ENCODE measurements at places on chromosomes 4 and X.

- no peak for DNase-seq
Measured at GRCh38 chrX:62923093-62923492, 428.0 kb downstream of the SPIN4 start.

DNA sequence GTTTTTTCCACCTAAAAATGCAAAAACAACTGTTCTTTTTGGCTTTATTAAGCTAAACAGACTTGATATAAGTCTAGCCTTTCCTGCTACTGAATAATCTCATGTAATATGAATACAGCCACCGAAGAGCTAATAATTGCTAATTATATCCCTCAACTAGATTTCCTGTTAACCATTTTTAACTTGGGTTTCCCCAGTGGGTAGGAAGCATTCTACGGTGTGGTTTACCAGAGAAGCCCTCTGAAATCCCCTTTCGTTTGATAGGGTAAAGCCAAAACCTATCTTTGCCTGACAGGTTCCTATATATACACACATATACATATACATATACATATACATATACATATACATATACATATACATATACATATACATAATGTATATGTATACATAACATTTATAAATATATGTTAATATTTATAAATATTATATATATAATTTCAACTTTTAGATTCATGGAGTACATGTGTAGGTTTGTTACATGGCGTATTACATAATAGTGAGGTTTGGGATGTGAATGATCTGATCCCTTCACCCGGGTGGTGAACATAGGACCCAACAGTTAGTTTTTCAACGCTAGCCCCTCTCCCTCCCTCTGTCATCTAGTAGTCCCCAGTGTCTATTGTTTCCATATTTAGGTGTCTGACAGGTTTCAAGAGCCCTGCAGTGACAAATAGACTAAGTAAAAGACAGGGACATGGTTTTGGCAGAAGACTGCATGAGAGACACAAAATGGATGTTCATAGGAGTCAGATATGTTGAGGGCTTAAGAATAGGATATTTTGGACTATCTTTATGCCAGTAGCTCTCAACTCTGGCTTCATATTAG is 62.4 kb downstream of the ATXN3L start:
- DNase-seq: no peak

GRCh38 chr4:24235618-24236017 is 345.8 kb upstream of the PPARGC1A start:
- DNase-seq: no peak

DNA sequence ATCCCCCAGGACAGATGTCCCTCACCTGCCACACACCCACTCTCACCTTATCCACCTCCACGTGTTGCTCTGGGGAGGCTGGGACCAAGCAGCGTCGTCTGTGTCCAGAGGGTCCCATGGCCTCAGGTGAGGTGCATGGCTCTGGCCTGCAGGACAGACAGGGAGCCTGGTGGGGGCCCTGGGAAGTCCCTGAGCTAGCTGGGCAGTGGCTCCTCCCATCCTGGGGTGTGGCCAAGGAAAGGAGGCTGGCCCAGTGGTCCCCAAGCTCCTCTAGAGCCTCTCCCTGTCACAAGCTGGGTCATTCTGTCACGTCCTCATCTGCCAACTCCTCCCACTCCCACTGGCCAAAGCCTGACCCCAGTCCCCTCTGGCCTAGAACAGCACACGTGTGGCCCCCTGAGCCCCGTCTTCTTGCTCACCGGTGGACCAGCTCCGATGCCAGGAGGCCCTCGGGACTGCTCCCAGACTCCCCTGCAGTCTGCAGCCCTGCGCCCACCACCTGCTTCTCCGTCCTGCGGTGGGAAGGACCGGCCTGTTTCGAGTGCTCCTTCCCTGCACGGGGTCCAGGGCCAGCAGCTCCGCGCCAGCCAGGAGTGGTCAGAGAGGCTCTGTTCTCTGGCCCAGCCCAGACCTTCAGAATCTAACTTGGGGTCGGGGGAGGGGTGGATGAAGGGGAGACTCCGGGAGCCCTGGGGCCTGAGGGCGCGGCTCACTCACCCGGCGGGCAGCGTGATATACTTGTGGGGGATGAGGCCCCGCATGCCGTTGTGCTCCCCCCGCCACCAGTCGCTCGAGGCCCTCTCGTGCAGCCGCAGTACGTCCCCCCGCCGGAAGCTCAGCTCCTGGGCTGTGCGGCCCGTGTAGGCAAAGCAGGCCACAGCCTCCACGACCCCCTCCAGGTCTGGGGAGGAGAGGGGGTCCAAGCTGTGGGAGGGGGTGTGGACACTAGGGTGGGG is 4.8 kb downstream of the AVPR2 start:
- DNase-seq: no peak

- no peak for DNase-seq
Measured at GRCh38 chrX:148825696-148826095, 325.3 kb downstream of the AFF2 start.

DNA sequence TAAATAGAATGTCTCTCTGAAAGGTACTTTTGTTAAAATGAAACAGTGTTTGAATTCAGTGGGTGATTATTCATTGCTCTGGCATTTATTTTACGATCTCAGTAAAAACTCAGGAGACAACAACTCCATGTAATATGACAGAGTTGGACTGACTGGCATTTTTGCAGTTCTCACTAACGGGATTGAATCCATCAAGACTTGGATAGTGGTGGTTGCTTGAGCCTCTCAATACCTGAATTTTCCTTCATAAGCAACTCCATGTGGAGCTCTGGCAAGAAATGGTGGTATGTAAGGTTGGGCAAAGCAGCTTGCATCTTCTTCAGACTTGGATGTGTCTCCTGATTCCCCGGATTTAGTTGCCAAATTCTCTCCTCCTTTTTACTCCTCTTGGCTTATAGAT is 72.7 kb downstream of the FRMPD4 start:
- DNase-seq: no peak

DNA sequence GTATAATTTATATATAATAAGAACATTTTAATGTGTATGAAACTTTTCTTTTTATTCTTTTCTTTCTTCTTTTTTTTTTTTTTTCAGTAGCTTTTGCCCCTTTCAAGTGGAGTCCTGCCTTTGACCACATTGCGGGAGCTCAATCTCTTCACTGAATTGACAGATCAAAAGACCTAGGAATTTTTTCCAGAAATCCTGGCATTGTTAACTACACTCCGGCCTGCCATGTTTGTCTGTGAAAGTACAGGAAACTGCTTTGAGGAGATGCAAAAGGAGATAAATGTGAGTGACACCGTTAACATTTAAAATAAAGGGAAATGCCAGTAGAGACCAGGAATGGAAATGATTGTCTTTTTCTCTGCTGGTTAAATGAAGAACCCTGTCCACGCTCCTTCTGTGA is 159.3 kb upstream of the VCX3A start:
- no peak for DNase-seq

GRCh38 chr4:173025131-173025530 is 143.5 kb upstream of the GALNT7 start:
- DNase-seq: peak; percentile 27

DNA sequence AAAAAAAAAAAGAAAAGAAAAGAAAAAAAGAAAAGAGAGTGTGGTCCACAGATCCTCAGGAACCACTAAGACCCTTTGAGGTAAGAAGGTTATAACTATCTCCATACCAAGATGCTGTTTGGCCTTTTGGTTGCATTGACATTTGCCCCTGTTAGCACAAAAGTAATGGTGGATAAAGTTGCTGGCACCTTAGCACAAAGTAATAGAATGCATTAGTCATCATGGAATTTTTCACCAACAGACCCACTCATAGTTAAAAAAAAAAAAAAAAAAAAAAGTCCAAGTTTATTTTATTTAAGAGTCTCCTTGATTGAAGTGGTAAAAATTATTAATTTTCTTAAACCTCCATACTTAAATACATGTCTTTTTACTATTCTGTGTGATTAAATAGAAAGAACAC is 78.4 kb upstream of the RBPJ start:
- no peak for DNase-seq

DNA sequence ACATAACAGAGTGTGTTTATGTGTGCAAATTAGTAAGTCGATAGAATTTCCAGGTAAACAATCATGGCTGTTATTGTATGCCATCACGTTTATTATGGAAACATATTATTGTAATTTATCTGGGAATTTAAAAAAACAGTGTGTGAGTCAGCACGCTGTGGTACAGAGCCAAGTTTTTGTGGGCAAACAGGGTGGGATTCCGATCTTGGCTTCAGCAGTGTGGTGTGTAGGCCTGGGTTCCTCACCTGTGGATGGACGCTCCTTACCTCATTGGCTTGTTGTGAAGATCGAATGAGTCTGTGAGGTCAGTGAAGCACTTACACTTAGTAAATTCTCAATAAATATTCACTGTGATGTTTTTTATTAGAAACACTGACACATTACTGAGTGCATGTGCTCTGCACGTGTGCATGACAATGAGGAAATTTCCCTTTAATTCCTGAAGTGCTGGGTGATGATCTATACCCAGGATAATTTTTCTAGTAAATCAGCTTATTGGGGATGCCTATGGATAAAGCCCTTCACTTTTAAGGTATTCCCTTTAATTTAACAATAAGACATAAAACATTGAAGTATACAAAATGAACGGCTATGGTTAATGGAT is 36.4 kb downstream of the SLIT2 start:
- DNase-seq: no peak

GRCh38 chrX:34915463-34916225 is 27.0 kb upstream of the FAM47B start:
- DNase-seq: no peak

DNA sequence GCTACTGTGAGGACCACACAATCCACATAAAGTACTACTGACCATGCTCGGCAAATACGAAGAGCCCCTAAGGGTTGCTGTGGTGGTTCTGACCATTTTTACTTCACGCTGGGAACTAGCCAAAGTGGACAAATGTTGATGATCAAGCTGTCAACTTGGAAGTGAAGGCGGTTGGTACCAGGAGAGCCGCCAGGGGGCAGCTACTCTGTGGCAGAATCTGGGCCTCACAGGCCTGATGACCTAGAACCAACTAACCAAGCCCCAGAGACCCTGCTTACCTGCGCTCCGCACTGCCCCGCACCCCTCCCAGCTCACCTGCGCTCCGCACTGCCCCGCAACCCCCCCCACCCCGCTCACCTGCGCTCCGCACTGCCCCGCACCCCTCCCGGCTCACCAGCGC is 5.6 kb downstream of the GAK start:
- no peak for DNase-seq

- DNase-seq: no peak
Measured at GRCh38 chrX:48663241-48663640, 20.4 kb upstream of the WAS start.

DNA sequence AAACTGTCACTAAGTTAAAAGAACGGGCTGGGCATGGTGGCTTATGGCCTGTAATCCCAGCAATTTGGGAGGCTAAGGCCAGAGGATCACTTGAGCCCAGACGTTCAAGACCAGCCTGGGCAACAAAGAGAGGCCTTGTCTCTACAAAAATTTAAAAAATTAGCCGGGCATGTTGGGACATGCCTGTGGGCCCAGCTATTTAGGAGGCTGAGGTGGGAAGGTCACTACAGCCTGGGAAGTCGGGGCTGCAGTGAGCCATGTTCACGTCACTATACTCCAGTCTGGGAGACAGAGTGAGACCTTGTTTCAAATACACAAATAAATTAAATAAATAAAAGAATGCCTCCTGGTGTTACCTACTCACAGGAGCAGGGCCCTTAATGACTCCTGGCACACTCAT is 69.5 kb downstream of the APBB2 start:
- no peak for DNase-seq

DNA sequence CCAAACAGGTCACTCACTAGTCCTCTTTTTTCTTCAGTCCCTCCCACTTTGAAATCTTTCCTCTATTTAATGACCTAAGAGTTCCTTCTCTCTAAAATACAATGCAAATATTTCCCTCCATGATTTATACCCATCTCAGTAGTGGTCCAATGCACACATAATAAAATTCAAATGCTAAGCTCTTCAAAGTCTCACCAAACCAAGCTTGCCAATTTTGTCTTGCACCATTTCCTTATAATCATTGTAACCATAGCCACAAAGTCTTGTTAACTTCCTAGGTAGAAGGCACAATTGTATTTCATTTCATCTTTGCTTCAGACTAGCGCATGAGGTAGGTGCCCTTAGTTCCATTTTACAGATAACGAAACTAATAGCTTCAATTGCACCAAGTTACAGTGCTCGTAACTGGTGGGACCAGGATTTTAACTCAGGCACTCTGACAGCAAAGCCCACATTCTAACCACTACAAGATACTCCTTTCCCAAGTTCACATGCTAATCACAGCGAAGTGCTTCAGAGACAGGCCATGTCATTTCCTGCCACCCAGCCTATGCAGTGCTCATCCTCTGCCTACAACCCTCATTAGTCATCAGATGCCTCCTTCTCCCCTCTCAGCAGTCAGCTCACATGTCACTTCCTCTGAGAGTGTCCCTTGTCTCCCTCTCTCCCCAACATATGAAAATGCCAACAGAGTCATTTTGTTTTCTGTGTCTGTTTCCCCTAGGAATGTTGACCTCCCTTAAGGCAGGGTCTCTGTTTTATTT is 66.9 kb upstream of the PPARGC1A start:
- DNase-seq: no peak

DNA sequence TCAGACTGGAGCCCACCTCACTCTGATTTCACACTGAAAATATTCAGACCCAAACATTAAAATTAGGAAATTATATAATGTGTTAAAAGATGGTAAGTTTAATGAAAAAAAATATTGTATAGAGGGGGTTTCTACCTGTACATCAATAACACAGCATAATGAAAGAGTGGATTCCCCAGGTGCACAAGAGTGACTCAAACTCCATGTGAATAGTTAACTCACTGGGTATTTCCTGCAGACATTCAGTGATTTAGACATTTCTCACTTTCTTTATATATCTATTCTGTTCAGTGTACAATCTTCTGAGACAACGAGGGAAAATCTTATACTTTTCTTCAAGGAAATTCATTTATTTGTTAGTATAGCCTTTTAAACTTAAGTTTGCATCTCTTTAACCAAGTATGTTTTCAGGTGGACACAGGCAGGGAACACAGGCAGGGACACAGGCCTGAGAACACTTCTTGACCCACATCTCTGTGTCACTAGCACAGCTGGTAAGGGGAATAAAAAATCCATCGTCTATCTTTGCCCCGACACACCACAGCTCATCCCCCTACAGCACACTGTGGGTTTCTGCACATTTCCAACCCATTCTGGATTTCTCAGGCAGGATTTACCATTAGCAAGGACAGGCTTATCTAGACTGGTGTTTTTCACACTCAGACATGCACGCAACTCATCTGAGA is 525.5 kb upstream of the BOD1L1 start:
- no peak for DNase-seq

- DNase-seq: no peak
Measured at GRCh38 chr4:169110633-169111032, 100.6 kb upstream of the CBR4 start.

GRCh38 chr4:53490965-53491622 is 100.2 kb downstream of the LNX1 start:
- DNase-seq: no peak

- DNase-seq: no peak
Measured at GRCh38 chr4:88442689-88443191, 14.2 kb upstream of the HERC5 start.

DNA sequence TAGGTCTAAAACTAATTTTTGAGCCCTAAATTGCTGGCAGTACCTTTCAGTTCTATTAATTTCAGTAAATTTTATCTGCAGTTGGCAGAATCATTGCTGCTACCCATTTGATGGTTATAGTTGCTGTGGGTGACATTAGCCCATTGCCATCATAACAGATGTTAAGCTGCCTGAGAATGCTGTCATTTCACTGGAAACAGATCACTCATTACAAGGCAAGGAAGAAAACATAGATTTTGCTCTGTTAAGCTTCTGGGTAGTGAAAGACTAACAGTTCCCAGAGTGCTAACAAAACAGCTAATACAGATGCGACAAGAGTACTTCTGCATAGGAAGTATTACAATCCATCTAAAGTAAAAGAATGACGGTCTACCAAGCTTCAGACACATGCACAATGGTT is 213.2 kb downstream of the SPANXN3 start:
- no peak for DNase-seq
